ENCODE measurements at places on chromosomes 1 and 21.

- no peak for DNase-seq
Measured at GRCh38 chr1:212971312-212971711, 21.0 kb downstream of the VASH2 start.

DNA sequence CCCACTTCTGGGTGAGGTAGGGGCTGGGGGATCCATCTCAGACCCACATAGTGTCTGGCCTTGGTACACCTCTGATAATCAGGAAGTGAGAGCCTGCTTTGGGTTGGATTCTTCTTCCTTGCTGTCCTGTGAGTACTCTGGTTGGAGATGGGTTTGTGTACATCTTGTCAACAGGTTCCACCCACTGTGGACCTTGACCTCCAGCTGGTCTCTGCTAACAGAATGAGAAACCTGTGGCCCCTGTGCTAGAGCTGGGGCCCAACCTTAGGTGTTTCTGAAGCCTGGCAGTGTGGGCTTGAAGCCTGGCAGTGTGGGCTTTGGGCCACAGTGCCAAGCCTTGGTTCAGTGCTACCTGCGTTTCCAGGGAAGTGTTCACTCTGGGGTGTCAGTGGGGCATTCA lies 2.6 kb downstream of the ZBTB48 start:
- DNase-seq = peak; percentile 91

DNA sequence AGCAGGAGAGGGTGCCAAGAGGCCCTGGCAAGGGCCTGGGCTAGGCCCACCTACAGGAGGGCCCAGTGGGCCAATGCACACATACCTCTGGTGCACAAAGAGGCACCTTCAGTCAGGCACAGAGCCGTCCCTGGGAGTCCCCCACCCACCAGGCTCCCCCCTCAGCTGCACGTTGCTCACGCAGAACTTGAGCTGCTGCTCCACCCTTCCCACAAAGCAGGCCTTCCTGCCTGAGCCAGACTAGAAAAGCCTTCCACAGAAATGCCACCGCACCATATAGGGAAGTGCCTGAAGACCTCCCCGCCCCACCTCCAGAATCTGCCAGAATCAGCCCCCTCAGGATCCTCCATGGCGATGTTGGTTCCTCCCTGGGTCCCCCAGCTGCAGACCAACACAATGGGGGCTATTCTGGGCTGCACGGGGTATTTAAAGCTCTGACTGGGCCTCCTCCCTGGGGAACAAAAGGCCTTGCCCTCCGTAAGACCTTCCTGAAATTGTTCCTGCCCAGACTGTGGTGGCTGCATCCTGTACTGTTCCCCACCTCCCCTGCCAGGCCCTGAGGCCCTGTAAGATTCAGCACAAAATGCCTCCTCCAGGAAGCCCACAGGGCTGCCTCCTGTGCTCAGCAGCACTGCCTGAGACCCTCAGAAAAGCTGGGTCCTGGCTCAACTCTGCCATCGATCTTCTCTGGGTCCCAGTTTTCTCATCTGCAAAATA lies 27.2 kb downstream of the HSPG2 start:
- DNase-seq = no peak

DNA sequence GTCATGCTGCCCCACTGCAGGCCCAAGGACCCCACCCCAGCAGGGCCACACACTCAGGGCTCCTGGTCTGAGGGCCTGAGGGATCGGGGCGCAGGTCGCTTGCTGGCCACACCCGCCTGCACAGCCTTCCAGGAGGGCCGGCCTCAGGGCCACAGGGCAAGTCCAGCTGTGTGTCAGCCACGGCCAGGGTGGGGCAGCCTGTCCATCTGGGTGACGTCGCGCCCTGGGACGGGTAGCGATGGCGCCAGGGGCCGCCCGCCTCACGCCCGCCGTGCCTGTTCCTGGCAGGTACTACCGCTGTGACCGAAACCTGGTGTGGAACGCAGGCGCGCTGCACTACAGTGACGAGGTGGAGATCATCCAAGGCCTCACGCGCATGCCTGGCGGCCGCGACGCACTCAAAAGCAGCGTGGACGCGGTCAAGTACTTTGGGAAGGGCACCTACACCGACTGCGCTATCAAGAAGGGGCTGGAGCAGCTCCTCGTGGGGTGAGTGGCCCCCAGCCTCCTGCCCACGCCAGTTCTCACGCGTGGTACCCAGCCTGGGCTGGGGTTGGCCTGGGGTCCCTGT lies 2.5 kb downstream of the COL6A1 start:
- peak; percentile 18 for DNase-seq

DNA sequence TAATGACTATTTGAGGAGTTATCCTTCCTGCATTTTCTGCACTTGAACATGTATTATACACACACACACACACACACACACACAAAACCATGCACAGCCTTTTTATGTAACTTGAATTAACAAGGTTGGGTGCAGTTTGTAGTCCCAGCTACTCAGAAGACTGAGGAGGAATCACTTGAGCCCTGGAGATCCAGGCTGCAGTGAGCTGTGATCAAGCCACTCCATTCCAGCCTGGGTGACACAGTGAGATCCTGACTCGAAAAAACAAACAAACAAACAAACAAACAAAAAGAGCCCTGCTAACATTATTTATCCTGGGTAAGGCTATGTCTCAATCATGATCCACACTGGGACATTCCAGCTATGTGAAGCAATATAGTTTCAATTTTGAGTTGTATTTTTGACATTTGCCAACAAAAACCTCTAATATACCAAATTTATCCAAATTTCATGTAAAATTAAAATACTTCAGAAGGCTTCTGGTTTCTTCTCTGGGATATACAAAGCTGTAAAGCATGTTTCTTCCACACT lies 156.8 kb downstream of the NTPCR start:
- DNase-seq = no peak

GRCh38 chr1:6355621-6356020 lies 37.9 kb downstream of the ACOT7 start:
- DNase-seq = no peak

- DNase-seq = no peak
Measured at GRCh38 chr1:241702442-241703373, 50.6 kb downstream of the WDR64 start.

DNA sequence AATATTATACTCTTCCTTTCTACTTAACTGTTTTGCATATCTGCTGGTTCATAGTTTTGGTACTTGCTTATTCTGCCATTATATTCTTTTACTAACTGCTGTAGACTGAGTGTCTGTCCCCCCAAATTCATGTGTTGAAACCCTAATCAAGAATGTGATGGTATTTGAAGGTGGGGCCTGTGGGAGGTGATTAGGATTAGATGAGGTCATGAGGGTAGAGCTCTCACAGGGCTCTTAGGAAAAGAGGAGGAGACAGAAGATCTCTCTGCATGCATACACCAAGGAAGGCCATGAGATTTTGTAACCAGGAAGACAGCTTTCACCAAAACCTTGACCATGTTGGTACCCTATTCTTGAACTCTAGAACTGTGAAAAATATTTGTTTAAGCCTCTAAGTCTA lies 354.1 kb upstream of the B3GALT2 start:
- DNase-seq = no peak

DNA sequence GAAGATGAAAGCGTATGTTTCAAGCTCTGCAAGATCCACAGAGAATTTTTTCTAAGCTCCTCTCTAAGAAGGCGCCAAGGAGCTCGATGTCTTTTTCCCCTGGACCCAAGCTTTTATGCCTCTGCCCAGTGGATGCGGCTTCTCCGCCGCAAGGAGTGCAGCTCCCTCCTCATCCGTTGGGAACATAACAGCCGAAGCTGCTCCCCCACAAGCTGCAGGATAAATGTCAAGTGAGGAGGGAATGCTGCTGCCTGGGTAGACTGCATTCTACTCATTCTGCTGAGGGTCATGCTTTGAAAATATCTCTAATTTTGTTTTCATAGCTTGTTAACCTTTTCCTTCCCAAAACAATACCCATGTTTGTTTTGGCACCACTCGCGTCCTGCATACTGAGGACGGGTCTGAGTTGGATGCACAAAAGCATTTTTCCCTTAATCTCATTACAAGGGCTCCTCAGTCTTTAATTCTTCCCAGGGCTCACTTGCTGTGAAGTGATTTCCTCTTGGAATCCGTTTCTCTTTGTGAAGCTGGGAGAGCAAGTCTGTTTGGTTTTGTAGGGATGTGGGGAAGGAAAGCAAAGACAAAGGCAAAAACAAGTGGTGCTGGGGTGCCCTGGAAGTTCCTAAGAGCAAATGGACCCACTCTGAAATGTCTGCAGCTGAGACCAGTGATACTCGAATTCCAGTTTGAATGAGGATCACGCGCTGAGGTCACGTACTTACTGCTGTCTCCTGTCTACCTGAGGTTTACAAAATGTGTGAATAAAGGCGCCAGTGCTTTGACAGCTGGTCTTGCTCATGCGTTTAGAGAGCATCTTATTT lies 134.0 kb upstream of the IRF2BP2 start:
- no peak for DNase-seq

- DNase-seq = no peak
Measured at GRCh38 chr21:37940691-37941090, 24.4 kb upstream of the KCNJ6 start.

DNA sequence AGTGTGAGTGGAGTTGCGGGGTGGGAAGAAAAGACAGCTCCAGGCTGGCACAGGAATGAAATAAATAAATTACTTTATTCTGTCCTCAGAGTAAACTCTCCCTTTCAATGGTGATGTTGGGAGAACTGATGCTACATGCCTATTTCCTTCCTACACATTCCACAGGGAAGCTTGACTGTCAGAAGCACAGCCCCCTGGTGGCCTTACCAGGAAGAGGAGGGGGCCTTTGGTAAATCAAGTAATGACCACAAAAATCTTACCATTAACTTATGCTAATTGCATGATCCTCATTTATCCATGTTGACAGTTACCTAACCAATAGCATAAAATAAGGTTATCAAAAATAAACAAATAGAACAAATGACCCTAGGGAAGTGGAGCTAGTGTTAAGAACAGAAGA lies 605.0 kb upstream of the PKN2 start:
- no peak for DNase-seq

DNA sequence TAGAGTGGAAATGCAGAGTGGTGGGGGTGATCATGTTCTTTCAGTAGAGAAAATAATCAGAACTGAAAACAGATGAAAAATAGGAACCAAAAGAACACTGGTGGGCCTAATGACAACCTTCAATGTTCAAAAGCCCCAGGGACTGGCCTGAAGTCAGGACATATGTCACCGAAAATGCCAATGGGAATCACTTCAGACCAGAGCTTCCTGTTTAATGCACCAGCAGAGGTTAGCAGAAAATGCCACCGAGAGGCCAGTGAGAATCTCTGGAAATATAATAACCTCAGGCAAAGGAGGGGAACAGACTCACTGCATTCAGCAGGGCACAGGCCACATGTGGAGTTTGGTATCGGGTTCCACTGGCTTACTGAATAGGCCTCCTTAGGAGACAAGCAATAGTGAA lies 15.9 kb upstream of the CD58 start:
- no peak for DNase-seq

DNA sequence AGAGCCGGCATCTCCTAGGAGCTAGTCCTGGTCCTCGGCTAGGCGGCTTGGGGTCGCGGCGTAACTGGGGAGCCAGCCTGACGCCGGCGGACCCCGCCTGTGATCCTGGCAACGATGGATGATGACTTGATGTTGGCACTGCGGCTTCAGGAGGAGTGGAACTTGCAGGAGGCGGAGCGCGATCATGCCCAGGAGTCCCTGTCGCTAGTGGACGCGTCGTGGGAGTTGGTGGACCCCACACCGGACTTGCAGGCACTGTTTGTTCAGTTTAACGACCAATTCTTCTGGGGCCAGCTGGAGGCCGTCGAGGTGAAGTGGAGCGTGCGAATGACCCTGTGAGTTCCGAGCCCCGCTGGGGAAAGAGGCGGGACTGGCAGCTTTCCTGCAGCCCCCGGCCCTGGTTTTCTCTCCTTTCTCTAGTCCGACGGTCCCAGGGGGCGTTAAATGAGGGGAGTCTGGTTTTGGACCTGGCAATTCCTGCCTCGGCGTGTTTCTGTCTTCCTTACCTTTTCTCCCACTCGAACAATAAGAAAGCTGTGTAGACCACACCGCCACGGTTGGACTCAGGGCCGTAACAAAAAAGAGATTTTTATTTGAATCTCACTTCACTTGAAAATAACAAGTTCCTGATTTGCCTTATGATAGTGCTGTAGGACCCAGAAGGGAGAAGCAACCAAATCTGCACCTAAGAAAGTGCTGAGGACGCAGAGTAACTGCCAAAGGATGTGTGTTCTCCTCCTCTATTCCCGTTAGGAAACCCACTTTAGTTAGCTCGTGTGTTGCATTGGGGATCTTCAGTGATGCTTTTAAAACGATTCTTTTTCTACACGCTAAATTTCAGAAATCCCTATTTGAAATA lies at the start of gene SPRTN:
Gene SPRTN, plus strand, starts transcription at position 24 of the 859 bp plus-strand sequence. Its CDS starts 91 bp downstream, at position 115.
- DNase-seq = no peak

GRCh38 chr1:88784551-88784950 lies 100.5 kb downstream of the PKN2 start:
- DNase-seq = no peak

DNA sequence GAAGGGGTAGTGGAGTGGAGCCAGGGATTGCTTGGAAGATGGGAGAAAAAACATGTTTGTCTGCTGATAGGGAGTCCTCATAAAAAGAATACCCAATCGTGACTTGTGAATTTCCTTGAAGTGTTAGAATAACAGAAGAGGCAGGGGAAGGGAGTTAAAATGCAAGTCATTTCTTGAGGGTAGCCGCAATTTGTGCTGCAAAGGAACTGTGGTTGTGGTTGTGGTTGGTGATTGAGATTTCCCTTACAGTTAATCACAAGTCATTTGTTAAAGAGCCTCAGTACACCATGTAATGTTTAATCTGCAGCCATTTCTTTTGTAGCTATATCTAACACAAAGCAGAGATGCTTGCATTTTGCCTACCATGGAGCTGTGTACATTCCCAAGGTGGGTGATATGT lies 38.5 kb upstream of the EGLN1 start:
- no peak for DNase-seq

GRCh38 chr1:155192346-155193274 lies 15.1 kb downstream of the THBS3 start:
- peak; percentile 85 for DNase-seq

DNA sequence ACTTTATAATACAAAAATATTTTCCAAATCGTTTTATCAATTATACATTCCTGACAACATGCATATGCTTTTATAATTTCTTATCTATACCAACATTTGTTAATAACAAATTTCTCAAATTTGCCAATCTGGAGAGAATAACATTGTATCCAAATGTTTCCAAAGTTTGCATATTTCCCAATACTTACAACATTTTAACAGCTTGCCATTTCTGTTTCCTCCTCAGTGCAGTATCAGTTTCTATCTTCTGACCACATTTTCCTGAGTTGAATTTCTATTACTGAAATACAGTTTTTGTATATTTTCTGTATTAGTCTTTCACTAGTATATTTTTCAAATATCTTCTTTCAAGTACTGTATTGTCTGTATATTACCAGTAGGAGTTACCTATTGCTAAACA lies 1594.3 kb downstream of the PLA2G4A start:
- DNase-seq = no peak

DNA sequence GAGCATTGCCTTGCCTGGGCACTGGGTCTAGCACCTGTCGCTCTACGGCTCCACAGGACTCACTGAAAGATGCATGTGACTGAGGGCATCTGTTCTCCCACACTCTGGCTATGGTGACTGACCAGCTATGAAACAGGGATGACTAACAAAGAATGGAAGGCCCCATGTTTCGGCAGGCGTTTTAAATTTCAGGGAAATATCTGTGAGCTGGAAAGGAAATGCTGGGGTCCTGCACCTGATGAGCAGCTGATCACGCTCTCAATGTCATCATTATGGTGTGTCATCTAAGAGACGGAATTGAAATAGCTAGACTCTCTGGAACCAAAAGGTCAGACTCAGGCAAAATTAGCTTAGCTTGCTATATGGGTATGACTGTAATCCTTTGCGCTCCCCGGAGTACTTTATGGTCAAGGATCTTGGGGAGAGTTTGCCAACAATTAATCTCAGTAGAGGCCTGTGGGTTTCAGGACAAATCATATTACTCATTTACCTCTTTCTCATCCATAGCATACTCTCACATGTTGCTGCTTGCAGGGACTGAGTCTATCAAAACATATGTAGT lies 24.5 kb upstream of the PALMD start:
- no peak for DNase-seq

GRCh38 chr1:29237852-29238619 lies 1.7 kb downstream of the PTPRU start:
- DNase-seq = peak; percentile 43

Data from left colon (tissue), 2 donors.